Ovary (tissue), 10 donors: ENCODE measurements at places on chromosomes 4 and X. TPM values are rescaled to one million over a fixed set of nuclear protein-coding genes. Genes with fewer than 3 reads are reported as not detected.

The JAKMIP1 gene
- 0.56 TPM for total RNA-seq

GRCh38 chrX:153944140-153944799 lies at the start of gene RENBP:
TSS of gene RENBP (minus strand) at chrX:153944643. CDS start at chrX:153944610, 33 bp downstream.
- DNase-seq, result no peak

GRCh38 chr4:163191999-163192398 lies 25.3 kb upstream of the NAF1 start:
- no peak for DNase-seq

The PALLD gene
- total RNA-seq, result 198 TPM

The APLN gene
- 2.2 TPM for total RNA-seq

- no peak for DNase-seq
These were observed 10.0 kb upstream of the AFF1 start for GRCh38 chr4:86924811-86925210.

DNA sequence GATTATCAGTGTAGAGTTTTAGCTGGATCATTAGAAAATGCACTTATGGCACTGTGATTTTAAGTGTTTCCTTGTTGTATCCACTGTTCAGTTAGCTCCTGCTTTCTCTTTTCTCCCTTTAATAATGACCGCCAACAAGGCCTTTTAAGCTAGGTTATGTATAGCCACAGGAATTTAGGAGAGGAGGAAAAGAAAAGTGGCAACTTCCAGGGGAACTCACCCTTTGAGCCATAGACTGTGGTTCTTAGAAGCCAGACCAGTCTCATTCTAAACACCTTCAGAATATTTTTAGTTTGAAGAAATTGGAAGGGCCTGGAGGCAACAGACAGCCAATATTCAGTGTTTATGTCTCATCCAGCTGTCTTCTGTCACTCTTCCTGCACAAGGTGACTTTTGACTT lies 6.1 kb downstream of the FGF2 start:
- DNase-seq, result no peak

DNA sequence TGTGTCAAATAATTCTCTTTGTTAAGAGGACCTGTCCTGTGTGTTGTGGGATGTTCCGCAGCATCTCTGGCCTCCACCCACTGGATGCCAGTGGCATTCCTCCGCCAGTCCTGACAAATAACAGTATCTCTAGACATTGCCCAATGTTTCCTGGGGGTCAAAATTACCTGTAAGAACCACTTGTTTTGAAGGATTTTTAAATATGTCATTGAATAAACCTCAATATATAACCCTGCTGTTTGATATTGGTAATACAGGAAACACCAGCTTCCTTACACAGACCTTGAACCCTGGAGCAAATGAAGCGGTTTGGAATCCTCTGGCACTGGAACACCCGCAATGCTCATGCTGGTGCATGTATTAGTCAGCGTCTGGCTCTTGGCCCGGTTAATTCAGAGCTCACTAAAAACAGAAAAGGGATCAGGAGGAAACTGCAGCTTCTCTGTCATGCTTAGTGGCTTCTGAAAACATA lies 101.3 kb downstream of the TBL1X start:
- DNase-seq, result peak; percentile 70

GRCh38 chr4:182583703-182584415 lies 333.3 kb downstream of the DCTD start:
- no peak for DNase-seq

- DNase-seq, result no peak
These were observed 212.4 kb downstream of the MGST2 start for GRCh38 chr4:139878050-139878449.

DNA sequence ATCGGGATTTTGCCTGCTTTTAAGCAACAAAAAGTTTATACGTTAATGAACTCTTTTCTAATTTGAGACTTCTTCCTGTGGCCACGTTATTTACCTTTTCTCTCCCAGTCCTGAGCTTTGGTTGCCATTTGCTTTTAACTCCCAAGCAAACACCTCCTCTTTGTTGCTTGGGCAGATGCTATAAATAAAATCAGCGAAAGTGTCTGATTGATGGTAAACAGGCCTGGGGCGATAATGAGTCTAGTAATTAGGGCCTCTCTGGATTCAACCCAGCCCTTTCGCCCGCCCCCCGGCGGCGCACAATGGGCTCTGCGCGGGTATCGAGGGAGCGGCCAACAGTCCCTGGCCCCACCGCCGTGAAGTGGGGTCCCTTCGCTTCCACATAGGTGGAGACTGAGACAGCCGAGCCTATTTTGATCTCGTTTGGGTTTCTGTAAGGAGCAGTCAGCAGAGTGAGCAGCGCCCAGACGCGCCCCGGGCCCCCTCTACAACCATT lies 790 bp downstream of the CLGN start:
- no peak for DNase-seq

GRCh38 chr4:77599378-77599777 lies 6.2 kb upstream of the CXCL13 start:
- no peak for DNase-seq

DNA sequence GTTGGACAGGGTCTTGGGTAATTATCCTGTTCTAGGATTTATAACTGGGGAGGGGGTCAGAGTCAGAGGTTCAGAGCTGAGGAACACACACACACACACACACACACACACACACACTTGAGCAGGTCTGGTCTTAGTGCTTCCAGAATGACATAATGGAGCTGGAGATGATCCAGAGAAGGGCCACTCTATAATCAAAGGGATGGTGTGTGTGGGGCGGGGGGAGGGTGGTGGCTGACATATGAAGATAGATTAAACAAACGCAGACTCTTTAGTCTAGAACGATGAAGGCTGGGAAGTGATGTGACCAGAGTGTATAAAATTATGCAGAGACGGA lies 434 bp upstream of the TMEM255A start:
- DNase-seq, result no peak

The WAS gene
- 1.7 TPM for total RNA-seq

DNA sequence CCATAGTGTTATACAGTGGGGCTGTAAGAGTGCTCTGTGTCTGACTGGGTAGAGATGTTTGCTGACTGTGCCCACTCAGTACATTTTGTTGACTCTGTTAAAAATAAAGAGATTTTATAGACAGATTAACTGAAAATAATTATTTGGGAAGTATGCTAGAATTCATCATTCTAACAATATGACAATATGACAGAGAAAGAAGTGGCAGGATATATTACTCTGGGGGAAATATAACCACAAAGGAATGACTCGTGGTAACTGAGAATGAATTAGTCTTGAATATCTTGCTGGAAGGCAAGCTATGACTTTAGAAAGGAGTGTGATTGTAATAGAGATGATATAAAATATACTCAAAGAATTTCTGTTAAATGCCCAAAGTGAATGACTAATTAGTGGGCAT lies 46.8 kb downstream of the TMEM165 start:
- no peak for DNase-seq

The IL1RAPL1 gene
- total RNA-seq, result 0.61 TPM

DNA sequence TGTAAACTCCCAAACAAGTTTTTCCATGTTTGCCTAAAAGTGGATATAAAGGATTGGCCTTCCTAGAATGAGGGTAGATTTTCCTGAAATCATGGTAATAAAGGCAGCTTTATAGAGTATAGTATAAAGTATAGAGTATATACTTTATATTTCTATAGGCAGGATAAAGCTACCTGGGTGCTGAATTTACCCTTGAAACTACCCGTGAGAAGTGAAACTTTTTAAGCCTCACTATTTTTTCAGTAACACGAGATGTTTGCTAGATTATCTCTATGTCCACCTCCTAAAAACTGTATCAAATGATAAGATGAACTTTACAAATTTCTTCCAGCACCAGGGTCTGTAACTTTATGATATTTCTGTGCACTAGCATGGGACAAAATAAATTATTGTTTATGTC lies 340.0 kb upstream of the GALNTL6 start:
- no peak for DNase-seq

- no peak for DNase-seq
These were observed 12.5 kb downstream of the HS3ST1 start for GRCh38 chr4:11416071-11416766.

The UGT2B15 gene
- total RNA-seq, result 0.40 TPM

The CSAG1 gene
- total RNA-seq, result not detected

DNA sequence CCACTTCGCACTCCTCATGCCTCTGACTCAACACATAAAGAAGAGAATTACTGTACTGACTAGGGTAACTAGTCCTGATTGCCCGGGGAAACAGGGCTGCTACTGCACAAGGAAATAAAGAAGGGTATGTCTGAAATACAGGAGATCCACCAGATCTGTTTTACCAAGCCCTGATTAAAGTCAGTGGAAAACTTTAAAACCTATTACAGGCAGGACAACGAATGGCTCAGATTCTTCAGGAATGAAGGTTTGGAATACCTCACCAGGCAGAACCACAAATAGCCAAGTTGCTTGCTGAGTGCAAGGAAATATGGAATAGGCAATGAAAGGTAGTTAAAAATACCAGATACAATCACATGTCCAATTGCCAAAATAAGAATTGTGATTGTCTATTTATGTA lies 17.3 kb downstream of the LAMTOR3 start:
- DNase-seq, result no peak

The POU3F4 gene
- not detected for total RNA-seq

DNA sequence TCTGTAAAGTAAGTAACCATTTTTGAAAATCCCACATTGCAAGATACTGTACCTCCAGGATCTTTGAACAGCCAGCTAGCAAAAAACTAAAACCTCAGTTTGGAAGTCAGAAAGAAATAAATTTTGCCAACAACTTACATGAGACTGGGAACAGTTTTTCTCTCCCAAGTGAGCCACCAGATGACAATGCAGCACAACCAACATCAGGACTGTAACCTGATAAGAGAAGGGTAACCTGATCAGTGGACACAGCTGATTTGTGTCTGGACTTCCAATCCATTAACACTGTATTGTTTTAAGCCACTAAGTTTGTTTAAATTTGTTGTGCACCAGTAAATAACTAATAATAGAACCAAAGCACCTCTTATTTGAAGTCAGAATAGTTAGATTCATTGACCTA lies 923.3 kb downstream of the FAT4 start:
- no peak for DNase-seq

- no peak for DNase-seq
These were observed 189.0 kb downstream of the COX7B2 start for GRCh38 chr4:46720055-46720454.

The C4orf54 gene
- total RNA-seq, result not detected

- DNase-seq, result no peak
These were observed 22.1 kb upstream of the OPN1LW start for GRCh38 chrX:154121961-154122360.

DNA sequence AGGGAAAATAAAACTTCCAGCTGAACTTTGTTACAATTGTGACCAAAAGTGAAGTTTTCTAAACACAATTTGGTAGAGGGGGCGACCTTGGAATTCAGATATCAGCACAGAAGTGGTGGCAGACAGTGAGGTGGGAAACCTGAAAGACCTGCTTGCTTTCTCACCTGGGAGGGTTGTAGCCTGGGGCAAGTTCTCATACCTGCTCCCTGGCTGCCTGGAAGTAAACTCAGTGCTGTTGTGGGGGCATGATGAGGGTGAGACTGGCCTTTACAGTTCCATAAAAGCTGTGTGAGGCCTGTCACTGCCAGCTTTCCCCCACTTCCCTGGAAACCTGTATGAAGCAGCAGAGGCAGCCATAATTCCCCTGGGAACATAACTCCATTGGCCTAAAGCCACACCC lies 1180.2 kb downstream of the FAM133A start:
- no peak for DNase-seq

DNA sequence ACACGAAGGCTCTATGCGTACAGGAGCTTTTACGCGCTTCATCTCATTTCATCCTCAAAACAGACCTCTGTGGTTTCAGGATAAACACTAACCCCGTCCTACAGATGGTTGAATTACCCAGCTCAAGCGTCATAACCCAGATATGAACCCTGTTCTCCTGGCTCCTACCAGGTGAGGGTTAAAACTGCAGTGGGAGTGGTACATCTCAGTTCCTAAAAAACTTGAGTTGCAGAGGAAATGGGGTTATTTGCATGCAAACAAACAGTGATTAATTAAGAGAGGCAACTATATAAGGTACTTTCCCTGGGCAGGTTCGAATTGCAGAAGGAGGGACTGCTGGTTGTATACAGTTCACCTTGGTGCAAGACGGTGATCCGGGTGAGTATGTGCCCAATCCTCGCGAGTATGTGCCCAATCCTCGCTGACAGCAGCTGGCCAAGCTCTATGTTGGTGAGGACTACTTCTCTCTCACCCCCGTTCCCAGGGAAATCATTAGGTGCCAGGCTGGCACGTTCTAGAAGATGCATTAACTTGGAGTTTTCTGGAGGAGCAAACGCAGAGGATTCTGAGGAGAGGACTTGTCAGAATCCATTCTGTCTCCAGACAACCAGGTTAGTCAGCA lies 72.6 kb downstream of the FHDC1 start:
- no peak for DNase-seq

The ERVMER34-1 gene
- 0.51 TPM for total RNA-seq

DNA sequence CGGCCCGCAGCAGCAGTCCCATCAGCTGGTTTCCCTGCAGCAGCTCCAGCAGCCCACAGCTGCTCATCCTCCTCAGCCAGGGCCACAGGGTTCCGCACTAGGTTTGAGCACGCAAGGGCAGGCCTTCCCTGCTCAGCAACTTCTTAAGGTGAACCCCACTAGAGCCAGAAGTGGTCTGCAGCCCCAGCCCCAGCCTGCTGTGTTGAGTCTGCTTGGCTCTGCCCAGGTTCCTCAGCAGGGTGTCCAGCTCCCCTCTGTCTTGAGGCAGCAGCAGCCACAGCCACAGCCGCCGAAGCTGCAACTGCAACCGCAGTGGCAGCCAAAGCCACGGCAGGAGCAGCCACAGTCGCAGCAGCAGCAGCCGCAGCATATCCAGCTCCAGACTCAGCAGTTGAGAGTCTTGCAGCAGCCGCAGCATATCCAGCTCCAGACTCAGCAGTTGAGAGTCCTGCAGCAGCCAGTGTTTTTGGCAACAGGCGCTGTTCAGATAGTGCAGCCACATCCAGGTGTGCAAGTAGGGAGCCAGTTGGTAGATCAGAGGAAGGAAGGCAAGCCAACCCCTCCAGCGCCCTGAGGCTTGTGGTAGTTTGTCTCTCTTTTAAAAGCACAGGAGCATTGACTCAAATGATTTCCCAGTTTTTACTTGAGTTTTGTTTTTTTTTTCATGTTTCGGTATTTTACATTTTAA lies 4.6 kb downstream of the SUPT20HL1 start:
- DNase-seq, result no peak

- DNase-seq, result no peak
These were observed 257.4 kb downstream of the CFAP299 start for GRCh38 chr4:80592950-80593349.

- no peak for DNase-seq
These were observed 52.0 kb downstream of the EDNRA start for GRCh38 chr4:147532896-147533295.

- DNase-seq, result no peak
These were observed 59.8 kb downstream of the CASK start for GRCh38 chrX:41863343-41864203.

DNA sequence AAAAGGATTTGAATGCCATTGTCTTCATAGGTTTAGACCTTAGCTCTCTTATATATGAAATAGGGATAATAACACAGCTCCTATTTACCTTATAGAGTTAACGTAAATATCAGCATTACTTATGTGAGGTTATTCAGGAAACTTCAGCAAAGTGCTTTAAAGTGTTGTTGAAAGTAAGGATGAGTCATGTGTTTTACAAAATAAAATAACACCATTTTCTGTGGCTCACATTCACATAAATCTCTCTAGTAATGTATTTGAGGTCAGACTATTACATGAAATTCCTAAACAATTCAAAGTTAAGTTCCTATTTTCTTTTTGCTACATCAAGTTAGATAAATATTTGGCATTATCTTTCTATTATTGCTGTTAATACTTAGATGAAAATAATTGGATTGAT lies 2.9 kb downstream of the GNRHR start:
- DNase-seq, result no peak
